ENCODE measurements at places on chromosomes 12 and 14.

- no peak for DNase-seq
Observed at GRCh38 chr14:77195766-77196165, 14.2 kb downstream of the TMEM63C start.

GRCh38 chr12:122876731-122877130 is 19.2 kb downstream of the VPS37B start:
- DNase-seq: no peak

DNA sequence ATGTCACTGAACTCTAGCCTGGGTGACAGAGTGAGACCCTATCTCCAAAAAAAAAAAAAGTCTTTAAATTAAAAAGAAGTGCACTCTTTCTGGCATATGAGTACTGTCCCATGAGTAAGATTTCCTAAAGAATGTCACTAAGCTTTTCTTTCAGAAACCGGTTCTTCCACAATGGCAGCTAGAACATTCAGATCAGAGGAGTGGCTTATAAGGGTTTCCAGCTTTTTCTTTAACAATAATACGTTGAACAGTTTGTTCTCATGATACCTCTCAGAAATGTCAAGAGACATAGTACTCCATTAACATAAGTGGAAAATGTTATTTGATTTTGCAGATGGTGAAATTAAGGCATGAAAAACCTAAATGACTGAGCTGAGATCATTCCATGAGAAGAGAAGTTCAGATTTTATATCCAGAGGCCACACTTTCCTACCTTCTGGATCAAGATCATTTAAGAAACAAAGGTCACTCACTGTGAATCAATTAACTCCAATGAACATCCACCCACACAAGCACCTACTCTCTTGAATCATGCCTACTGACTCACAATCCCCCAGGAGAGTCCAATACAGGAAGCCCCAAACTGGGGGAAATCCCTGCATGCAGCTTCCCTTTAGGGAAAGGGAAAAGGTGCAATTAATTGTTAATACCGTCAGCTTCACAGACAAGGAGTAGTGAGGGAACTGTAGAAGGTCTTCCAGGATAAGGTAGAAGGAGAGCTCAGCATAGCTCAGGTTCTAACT is 86.9 kb downstream of the SPTSSA start:
- peak; percentile 78 for DNase-seq

- DNase-seq: no peak
Observed at GRCh38 chr14:104994978-104995377, 9.4 kb downstream of the CLBA1 start.

DNA sequence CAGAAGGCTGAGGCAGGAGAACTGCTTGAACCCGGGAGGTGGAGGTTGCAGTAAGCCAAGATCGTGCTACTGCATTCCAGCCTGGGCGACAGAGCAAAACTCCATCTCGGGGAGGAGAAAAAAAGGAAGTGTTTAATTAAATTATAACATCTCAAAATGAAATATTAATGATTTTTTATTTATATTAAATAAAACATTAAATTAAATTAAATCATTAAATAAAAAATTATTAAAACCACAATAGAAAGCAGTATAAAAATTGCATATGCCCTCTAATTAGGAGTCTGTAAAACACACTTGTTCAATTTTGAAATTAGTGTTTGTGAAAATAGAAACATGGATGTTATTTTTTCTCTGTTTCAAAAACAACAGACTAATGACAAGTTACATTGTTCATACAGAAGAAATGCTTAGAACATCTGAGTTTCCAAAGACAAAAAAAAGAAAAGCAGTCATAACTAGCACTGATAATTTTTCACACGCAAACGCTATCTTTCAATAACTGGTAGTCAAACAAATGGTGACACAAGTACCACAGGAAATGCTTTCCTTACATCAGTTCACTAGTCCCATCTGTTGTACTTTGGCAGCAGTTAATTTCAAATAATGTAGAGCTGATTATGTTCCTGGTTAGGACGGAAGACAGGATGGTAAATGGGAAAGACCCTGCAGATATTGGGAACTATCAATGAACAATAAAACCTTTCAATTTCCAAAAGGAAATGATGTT is 54.9 kb downstream of the HECTD4 start:
- DNase-seq: no peak

GRCh38 chr12:104712477-104712876 is 245.6 kb downstream of the SLC41A2 start:
- DNase-seq: no peak

- DNase-seq: no peak
Observed at GRCh38 chr12:63949902-63950301, 105.4 kb downstream of the SRGAP1 start.

DNA sequence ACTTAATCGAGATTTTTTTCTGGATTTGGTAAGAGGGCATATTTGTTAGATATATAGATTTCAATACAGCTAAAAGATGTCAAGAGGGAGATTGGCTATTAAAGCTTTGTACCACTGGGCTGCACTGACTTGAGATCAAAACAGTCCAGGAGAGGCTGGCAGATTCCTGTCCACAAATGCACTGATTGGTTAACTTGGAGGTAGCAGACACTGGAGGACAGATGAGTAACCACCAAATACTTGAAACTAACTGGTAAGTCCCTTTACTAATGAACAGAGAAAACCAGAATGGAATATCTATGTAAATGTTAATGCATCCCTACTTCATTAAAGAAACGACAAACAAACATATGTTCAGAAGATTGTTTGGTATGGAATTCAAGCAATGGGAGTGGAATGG is 416.6 kb downstream of the LRIG3 start:
- DNase-seq: no peak

- no peak for DNase-seq
Observed at GRCh38 chr14:50521912-50522341, 10.4 kb downstream of the MAP4K5 start.

DNA sequence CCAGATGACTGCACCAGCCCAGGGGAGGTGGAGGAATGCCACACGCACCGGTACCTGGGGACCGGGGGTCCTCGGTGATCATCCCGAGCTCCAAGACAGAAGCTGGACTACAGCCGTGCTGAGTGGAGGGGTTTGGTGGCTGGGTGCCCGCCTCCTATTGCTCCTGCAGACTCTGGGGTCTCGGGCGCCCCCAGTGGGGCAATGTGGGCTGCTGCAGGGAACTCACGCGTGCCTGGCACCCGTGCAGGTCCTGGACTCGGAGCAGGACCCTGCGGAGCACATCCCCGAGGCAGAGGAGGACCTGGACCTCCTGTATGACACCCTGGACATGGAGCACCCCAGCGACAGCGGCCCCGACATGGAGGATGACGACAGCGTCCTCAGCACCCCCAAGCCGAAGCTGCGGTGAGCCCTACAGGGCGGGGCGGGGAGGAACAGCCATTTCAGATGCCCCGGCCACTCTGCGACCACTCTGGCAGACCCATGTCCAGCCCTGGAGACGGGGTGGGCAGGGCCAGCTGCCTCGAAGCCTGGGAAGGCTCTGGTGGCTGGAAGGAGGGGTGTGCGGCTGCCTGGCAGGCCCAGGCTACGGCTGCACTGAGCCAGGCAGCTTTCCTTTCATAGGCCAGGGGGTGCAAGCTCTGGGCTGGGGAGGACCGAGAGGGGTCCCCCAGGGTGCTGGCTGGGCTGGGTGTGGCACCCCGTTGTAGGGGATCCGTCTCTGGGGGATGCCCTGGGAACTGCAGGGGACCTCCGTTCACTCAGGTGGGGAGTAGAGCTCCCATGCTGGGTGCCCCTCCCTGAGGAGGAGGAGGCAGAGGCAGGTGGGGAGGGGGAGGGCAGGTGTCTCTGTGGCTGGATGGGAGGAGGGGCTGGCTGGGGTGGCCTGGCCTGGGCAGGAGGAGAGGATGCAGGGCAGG is 21.6 kb upstream of the TEX22 start:
- DNase-seq: no peak

GRCh38 chr14:78638926-78639325 is 468.8 kb downstream of the NRXN3 start:
- no peak for DNase-seq

GRCh38 chr12:104462931-104463339 is 6.2 kb downstream of the CHST11 start:
- no peak for DNase-seq

- no peak for DNase-seq
Observed at GRCh38 chr12:132618683-132619043, at the start of gene P2RX2. TSS of gene P2RX2 (plus strand) at chr12:132618776. CDS start at chr12:132618817, 41 bp downstream.

- no peak for DNase-seq
Observed at GRCh38 chr12:108228746-108229145, 99.7 kb downstream of the WSCD2 start.

- DNase-seq: no peak
Observed at GRCh38 chr14:91061056-91061887, 831 bp upstream of the RPS6KA5 start.

DNA sequence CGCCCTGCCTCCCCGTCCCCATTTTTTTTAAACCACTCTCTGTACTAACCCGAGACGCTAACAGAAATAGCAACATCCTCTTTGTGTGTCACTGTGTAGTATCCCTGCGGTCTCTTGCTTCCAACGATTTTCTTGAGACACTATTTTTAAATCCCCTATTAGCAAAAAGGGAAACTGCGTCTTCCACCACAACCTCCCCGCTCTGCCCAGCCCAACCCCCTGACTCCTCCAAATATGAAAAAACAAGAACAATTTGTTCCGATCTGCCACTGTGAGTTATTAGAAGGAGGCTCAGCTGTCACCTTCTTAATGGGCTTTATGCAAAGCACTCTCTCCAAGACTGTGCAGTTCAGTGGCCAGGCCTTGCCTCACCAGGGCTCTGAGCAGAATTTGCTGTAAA is 76.3 kb downstream of the MAP1LC3B2 start:
- DNase-seq: no peak

GRCh38 chr12:99852666-99853065 is 132.1 kb downstream of the ANKS1B start:
- no peak for DNase-seq

DNA sequence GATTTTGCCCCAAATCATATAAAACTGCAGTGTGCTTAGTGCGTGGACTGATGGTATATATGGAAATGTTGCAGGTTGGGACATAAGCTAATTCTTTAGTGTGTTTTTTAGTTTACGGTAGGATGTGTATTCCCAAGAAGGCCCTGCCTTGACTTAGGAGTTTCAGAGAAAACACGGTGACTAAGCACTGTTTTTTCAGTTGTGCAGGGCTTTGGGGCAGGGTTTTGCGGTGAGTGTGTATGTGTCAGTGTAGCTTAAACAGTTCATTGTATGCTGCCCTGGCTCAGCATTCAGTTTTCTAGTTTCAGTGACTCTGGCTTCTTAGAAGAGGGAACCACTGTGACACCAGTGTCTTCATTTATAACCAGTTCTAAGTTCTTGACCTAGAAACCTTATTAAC is 101.2 kb downstream of the AKAP6 start:
- no peak for DNase-seq

- no peak for DNase-seq
Observed at GRCh38 chr14:88934351-88934806, 109.9 kb downstream of the TTC8 start.

DNA sequence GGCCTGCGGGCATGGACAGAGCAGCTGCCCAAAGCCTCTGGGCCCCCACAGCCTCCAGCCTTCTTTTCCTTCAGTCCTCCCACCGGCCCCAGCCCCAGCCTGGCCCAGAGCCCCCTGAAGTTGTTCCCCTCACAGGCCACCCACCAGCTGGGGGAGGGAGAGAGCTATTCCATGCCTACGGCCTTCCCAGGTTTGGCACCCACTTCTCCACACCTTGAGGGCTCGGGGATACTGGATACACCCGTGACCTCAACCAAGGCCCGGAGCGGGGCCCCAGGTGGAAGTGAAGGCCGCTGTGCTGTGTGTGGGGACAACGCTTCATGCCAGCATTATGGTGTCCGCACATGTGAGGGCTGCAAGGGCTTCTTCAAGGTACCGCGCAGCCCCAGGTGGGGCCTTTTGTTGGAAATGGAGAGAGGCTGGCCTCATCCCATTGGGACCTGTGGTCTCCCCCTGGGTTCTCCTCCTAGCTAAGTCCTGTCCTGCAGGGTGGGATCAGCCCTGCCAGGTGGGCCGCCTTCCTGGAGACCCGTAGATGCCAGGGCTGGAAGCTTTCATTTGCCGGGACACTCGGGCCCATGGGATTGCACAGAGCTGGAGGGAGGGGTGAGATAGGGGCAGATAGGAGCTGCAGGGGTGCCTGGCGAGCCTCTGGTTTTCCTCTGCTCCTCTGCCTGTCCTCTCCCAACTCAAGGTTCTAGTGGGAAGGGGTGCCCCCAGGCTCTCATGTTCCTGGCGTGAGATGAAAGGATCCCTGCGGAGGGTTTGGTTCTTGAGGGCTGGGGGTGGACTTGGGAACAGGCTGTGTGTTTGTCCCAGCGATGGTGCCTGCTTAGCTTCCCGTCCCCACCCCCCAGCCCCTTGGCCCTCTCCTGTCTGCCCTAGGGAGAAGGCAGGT is 3.8 kb downstream of the NR4A1 start:
- no peak for DNase-seq

DNA sequence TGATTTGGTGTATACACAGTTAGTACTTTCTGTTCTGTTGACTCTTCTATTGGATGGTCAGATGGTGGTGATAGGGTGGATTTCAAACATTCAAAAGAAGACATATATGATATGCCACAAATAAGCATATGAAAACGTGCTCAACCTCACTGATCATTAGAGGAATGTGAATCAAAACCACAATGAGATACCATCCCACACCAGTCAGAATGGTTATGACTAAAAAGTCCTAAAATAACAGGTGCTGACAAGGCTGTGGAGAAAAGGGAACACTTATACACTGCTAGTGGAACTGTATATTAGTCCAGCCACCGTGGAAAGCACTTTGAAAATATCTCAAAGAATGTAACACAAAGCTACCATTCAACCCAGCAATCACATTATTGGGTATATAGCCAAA is 425.5 kb downstream of the C12orf50 start:
- no peak for DNase-seq

GRCh38 chr12:96478011-96478410 is 11.4 kb upstream of the CFAP54 start:
- DNase-seq: no peak

DNA sequence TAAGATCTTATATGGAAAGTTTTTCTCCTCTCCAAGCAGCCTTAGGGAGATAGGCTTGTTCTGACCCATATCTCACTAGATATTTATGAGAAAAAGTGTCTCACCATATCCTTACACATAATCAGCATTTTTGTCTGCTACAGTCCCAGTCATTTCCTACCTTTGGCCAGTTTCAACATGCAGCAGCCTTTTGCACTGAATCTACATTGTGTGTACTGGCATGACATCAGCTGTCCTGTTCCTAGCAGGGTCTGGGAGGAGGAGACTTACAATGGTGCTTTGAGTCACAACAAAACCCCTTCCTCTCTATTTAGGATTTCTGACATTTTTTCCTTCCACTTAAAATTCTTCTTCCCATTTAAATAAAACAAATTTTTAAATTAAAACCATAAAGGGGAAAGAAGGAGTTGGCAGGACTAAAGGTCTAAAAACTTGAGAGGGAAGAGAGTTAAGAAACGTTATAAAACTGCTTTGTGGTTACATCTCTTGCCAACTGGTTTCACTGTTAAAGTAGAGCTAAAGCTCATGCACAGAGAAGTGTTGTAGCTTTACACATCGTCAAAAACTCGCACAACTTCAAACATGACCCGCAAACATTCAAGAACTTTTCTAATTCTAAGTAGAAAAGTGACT is 53.3 kb upstream of the CERS5 start:
- DNase-seq: peak; percentile 88

GRCh38 chr12:2733493-2734355 is 61.0 kb upstream of the FKBP4 start:
- DNase-seq: no peak

GRCh38 chr12:54232790-54233189 is 44.0 kb upstream of the SMUG1 start:
- no peak for DNase-seq

- DNase-seq: no peak
Observed at GRCh38 chr12:110233212-110233903, 47.7 kb upstream of the ATP2A2 start.
